ENCODE measurements at places on chromosomes 6 and 20.

DNA sequence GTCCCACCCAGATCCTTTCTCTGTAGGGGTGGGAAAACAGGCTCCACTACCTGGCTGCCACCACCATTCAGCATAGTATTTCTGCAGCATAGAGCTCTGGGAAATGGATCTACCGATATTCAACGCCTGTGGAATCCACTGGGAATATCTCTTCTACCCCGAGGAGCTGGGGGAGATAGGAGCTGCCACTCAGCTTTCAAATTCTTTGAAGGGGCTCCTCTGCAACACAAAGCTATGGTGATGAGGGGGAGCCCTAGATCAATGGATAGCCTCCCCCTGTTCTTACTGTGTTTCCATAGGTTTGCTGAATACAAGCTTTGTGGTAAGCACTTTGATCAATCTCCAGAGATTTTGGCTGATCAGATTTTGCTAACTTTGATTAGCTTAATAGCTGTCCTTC lies 12.9 kb downstream of the FAM50B start:
- DNase-seq: no peak

- no peak for DNase-seq
Observed at GRCh38 chr6:24227556-24227955, 101.5 kb downstream of the NRSN1 start.

DNA sequence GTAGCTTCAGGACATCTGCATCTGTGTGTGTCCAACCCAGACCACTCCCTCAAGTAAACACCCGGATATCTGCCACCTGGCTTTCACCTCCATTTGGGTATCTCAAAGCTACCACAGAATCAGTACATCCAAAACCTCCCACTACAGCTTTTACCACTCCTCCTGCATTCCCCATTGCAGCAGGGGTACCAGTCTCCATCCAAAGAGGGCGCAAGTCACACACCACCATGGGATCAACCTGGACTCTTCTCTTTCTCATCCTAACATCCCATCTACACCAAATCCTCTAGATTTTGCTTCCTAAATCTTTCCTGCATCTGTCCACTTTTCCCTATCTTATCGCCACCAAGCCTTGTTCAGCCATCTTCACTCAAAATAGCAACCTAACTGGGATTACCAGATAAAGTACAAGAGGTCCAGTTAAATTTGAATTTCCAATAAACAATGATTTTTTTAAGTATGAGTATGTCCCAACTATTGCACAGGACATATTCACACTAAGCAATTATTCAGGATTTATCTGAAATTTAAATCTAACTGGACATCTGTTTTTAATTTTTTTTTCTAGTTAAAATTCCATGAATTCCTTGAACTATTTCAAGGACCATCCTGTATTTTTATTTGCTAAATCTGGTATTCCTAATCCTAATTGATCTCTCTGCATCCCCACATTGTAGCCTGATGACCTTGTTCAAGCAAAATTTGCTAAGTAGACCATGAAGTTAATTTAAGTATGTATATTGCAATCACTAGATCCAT lies 164.3 kb upstream of the MLN start:
- DNase-seq: peak; percentile 17

DNA sequence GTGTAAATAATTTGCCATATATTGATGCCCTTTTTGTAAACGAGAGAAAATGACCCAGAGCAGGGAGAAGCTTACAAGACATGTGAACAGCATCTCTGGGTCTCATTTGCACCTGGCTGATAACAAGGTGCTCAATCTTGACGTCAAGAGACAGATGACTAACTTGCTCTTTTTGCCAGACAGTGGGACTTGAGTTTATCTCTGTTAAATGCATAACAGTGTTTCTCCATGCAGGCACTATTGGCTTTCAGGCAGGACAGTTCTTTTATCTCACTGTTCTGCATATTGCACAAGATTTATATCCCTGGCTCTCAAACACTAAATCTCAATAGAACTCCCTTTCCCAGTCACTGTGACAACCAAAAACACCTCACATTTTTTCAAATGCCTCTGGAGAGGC lies 56.4 kb downstream of the RFX6 start:
- no peak for DNase-seq
